Germinal center (tissue), 1 donor: ENCODE measurements at places on chromosomes 12 and 14.

DNA sequence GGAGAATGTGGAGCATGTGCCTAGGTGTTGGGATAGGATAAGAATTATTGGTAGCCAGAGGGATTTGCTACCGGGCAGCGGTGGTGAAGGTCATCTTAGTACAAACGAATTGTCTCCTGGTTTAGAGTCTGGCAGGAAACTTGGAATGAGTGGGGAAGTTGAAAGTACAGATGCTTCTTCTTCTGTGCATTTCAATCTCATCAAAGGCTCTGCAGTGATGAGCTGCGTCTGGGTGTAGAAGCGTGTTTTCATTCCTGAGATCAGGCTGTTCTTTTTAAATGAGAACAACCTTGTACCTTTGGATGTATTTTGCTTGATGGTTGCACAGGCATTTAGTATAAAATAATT is 2.1 kb downstream of the WNK1 start:
- peak; percentile 7 for DNase-seq

DNA sequence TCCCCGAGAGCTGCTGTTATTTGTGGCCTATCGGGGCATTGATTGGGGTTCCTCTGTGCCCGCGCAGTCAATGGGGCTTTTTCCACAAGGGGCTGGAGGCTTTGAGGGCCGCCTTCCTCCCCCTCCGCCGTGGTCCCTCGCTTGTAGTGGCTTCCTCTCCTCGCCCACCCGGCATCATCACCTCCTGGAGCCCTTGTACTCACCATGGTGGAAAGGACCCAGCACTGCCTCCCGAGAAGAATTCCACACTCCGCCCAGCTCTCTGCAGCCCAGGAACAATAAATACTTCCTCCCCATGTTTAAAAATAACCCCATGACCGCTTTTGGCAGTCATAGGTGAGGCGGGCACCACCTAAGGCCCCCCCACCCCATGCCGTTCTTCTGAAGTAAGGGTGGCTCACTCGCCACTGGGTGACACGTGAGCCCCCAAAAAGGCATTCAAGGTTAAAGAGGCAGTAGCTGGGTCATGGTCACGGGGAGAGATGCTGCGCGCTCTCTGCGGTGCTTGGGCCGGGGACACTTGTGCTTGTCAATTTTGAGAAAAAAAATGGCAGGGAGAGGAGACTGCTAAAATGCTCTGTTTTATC is at the start of gene MYL2:
TSS of gene MYL2 (minus strand) at position 256 of the 587 bp plus-strand sequence. CDS start at position 206, 50 bp downstream.
- no peak for DNase-seq

DNA sequence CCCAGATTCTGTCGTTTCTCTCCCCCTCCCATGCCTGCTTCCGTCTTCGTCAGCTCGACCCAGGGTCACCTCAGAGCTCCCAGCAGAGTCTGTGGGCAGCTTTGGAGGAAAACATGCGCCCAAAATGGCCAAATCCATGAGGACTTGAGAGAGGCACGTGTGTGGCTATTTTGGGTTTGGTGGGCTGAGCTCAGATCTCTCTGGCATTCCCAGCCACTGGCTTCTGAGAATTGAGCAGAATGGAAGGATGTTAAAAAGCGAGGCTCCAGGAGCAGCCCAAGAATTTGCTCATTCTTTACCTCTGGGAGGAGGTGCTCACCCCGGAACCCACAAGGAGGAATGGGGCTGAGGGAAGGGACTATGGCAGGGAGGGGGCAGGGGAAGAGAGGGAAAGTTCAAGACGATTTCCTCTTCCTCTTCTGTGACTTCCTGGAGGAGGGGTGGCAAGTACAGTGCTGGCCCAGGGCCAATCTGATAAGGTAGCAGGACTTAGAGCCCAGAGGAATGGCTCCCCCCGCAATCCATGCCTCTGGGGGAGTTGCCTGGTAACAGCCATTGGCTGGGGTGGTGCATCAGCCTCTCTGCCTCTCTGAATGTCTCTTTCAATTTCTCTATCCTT is 20.1 kb downstream of the TSPAN9 start:
- no peak for DNase-seq

DNA sequence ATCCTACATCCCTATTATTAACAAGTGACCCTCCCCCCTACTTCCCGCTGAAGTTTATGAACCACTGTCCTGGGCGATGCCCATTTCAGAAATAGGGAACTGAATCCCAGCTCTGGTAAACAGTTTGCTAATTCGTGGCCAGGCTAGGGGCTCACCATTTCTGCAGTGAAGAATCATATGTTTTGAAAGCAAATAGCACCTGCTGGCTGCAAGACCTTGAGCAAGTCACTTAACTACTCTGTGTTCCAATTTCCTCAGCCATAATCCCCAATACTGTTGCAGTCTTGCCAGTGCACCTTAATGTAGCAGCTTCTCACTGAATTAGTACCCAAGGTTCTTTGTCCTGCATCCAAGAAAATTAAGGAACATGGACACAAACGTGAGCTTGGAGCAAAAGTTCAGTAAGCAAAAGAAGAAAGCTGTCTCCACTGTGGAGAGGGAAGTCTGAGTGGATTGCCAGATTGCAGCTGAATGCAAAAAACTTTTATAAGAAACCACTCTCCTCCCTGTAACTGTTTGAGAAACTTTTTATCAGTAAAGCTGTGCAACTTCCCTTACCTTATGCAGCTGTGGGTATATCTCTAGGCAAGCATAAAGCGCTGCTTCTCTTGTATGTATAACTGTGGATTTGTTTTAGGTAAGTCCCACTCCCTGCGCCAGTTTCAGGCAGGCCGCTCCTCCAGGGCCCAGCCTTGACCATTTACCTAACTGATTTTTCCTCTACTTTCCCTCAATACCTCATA is 824 bp downstream of the OAS1 start:
- DNase-seq: peak; percentile 45

DNA sequence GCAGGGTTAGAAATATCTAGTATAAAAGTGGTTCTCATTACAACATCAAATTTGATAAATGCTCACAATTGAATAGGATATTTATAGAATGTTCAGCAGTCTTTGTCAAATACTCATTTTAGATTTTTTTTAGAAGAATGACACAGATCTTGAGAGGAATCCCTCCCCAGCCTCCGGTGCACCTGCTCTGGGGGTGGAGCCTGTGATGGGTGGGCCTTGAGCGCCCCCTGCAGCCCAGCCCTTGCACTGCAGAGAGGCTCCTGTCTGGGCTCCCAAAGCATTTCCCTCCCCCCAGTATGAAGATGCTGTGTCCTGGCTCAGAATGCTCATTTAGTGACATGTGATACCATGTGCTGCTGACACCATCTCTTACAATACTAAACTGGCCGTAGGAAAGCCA is 792.3 kb downstream of the TMEM121 start:
- DNase-seq: peak; percentile 74

GRCh38 chr12:100399095-100399494 is 42.2 kb downstream of the SLC17A8 start:
- no peak for DNase-seq

- no peak for DNase-seq
Observed at GRCh38 chr12:72093930-72094329, 155.3 kb downstream of the TPH2 start.
